ENCODE measurements at places on chromosomes 7 and 10.

DNA sequence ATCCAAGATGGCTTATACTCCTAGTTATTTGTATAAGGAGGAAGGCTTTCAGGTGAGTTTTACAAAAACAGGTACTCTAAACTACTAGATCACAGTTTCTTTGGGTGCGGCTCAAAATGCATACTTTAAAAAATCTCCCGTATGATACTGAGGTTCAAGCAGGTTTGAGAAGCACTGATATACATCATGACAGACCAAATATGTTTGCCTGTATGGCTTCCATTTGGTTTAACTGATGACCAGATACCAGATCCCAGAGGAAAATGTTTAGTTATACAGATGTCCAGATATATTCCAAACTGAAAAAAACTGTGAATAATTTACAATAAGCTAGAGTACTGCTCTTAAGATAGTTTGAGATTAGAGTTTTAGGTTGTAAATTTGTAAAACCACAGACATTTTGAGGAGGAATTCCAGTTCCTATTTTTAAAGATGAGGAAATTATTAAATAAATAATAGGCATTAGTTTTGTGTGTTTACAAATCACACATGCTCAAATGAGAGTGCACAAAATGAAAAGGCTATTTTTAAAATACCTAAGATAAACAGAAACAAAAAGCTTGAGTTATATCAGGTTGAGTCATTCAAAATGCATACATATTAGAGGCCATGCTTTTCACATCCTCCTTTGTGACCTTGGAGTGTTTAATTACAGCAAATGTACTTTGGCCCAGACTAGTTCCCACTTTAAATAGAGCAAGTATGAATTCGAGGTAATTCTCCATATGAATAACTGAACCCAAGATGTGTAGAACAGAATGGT lies 60.5 kb downstream of the SEMA3C start:
- no peak for DNase-seq

DNA sequence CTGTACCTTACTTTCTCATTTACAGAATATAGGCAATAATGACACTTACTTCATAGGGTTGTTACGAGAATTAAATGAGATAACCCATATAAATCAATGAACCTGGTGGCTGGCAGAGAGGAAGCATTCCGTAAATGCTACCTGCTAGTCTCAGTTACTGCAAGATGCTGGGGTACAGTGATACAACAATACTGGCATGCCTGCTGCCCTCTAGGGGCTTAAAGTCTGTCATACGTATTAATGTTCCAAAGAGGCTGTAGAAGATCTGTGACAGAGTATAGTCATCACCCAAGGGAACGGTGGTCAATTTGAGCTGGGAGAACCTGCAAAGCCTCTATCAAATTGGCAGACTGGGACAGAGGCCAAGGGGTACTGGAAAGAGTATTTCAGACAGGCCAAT lies 421.5 kb downstream of the GPAM start:
- no peak for DNase-seq

DNA sequence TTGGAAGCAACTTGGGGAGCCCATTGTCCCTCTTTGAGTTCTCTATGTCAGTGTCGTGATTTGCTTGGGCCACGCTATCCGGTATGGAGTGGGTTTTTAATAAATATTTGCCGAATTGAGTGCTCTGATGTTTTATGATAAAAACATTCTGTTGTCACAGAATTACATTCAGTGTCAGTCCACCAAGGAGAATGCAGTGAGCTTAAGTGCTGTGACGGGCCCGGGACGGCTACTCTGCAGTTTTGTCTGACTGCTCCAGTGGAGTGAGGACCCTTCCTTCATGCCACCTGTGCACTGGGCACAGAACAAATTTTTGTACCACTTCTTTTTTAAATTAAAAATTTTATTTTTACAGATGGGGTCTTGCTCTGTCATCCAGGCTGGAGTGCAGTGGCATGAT lies 76.0 kb downstream of the CARD11 start:
- DNase-seq: no peak

DNA sequence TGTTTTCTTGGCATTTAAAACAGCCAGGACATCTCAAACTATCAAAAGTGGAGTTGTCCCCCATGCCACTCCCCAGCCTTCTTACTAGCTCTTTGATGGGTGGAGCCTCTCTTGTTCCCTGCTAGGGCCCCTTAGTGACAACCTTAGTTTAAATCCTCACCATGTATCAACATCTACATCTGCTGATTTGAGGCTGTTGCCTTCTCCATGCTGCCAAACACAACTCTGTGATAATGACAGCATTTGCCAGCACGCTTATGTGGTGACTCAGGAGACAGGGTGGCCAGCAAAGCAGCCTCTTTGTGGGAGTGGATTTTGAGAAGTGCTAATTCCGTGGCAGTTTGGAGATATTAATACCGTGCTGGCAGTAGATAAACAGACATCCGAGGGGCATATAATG lies 145.4 kb downstream of the LRRC4 start:
- no peak for DNase-seq

- DNase-seq: no peak
Measured at GRCh38 chr7:71132377-71133231, 660 bp downstream of the GALNT17 start.

- DNase-seq: no peak
Measured at GRCh38 chr10:2826675-2827074, 240.7 kb upstream of the PFKP start.

DNA sequence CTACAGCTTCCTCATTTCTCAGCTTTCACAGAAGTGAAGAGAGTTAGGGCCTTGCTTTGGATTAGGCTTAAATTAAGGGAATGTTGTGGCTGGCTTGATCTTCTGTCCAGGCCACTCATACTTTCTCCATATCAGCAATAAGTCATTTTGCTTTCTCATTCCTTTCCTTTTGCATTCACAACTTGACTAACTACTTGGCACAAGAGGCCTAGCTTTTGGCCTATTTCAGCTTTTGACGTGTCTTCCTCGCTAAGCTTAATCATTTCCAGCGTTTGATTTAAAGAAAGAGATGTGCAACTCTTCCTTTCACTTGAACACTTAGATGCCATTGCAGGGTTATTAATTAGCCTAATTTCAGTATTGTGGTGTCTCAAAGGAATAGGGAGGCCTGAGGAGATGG lies 712.0 kb downstream of the INHBA start:
- no peak for DNase-seq

- DNase-seq: no peak
Measured at GRCh38 chr10:91740353-91740924, 57.8 kb upstream of the TNKS2 start.

GRCh38 chr10:14748441-14748840 lies 26.3 kb downstream of the FAM107B start:
- DNase-seq: no peak

GRCh38 chr10:76230921-76231285 lies 799.5 kb downstream of the LRMDA start:
- no peak for DNase-seq

- DNase-seq: no peak
Measured at GRCh38 chr7:134788191-134788590, 8.8 kb downstream of the CALD1 start.
